GM06990 (cell line): ENCODE measurements at places on chromosomes 4 and X.

- no peak for DNase-seq
Observed at GRCh38 chr4:161457906-161458305, 705.9 kb downstream of the FSTL5 start.

DNA sequence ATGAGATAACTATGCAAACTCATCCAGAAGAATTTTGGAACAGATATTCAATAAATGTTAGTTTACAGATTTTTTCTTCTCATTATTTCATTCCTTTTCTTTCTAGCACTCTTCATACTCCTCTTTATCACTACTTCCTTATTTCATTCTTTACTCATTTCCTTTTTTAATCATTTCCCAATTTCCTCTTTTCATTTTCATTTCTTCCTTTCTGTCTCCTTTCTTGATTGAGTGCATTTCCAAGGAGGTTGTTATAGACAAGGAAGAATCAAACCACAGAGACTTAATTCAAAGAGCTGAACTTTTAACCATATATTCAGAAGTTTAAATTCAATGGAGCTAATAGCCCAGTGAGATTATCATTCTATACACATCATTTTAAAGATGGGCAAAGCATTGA lies 600.7 kb downstream of the ARAP2 start:
- DNase-seq, result no peak

GRCh38 chr4:32435308-32435707 lies 1715.1 kb downstream of the PCDH7 start:
- no peak for DNase-seq

- DNase-seq, result no peak
Observed at GRCh38 chrX:83916525-83916924, 55.6 kb downstream of the CYLC1 start.

DNA sequence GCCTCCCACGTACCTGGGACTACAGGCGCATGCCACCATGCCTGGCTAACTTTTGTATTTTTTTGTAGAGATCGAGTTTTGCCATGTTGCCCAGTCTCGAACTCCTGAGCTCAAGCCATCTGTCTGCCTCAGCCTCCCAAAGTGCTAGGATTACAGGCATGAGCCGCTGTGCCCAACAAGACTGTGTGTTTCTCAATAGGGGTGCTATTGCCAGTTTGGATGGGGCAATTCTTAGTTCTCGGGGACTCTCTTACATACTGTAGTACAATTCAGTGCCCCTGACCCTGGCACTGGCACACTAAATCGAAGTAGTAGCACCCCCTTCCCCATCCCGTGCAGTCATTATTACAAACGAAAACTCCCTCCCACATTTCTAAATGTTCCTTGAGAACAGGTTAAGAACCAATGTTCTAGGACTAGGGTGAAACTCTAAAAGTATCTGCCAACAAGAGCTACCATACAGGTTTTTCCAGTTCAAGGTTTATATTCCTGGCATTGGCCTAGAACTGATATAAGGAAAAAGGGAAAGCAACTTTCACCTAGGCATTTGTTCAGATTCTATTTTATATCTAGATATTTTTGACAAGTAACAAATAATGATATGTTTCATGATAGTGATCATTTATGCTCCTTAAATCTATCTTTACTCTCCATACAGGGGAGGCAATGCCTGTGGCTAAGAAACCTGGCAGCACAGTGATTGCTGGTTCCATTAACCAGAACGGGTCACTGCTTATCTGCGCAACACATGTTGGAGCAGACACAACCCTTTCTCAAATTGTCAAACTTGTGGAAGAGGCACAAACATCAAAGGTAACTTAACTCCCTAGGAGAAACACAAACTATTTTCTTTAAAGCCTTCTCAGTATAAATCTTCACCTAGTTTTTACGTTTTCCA lies 50.4 kb upstream of the PGAM4 start:
- DNase-seq, result no peak

DNA sequence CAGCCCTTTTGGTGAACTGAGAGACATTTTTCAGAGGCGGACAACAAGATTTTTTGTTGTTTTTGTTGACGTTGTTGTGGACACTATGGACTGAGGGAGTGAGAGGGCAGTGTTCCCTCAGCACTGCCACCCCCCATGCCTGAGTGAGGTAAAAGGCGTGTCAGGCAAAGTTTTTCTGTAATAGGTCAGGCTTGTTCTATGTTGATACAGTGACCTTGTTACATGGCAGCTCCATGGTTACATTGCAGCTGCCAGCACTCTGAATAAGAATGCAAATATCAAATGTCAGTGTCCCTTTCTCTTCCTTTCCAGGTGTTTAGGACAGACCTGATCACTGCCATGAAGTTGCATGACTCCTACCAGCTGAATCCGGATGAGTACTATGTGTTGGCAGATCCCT lies 36.6 kb downstream of the JADE1 start:
- DNase-seq, result no peak

DNA sequence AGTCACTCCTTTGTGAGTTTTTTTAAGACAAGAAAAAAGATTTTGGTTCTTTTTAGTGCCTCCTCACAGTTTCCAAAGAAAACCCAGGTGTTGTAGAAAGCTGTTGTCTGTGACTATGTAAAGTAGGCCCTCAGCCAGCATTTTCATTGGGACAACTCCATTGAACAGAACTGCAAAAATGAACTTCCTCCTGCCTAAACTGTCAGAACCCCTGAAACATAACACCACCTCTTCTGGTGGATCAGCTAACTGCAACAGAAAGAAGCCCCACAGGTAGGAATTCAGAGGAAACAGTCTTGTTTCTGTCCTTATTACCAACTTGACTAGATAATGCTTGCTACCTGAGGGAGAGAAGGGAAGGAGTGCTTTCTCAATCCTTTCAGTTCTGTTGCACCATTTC lies 3.4 kb upstream of the ATP11C start:
- no peak for DNase-seq

- no peak for DNase-seq
Observed at GRCh38 chr4:55447831-55448230, 52.1 kb downstream of the TMEM165 start.

GRCh38 chr4:100008048-100008447 lies 58.0 kb upstream of the H2AZ1 start:
- DNase-seq, result no peak

GRCh38 chr4:96154676-96155075 lies 314.8 kb downstream of the PDHA2 start:
- DNase-seq, result no peak

DNA sequence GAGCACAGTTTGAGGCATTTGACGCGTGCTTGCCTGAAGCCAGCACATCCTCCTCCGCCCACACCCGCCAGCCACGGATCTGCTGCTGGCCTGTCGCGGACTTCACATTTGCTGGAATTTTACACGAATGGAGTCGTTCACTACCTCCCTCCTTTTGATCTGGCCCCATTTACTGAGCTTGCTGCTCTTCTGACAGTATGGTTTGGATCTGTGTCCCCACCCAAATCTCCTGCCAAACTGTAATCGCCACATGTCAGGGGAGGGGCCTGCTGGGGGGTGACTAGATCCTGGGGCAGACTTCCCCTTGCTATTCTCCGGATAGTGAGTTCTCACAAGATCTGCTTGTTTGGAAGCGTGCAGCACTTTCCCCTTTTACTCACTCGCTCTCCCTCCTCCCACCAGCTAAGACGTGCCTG lies 19.9 kb upstream of the CPLX1 start:
- DNase-seq, result no peak
